ENCODE measurements at places on chromosomes 11 and 22.

GRCh38 chr11:74035264-74035663, 26.4 kb upstream of the UCP3 start:
- DNase-seq: no peak

DNA sequence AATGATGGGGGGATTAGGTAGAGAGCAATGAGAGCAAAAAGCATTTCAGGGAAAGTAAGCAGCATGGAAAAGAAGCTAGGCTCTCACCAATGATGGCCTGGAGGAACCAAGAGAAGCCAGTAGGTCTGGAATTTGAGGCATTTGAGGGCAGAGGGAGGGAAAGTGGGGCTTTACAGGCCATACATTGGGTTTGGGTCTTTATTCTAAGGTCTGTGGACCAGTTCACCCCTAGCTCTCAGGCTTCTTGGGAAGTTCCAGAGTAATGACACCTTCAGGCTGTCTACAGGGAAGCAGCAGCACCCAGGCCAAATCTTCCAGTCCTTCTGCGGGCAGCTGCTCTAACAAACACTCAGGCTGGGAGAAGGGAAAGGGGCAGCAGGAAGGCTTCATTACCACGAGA, 29.4 kb downstream of the ARFGAP2 start:
- DNase-seq: no peak

GRCh38 chr22:30246814-30247376, 336 bp upstream of the LIF start:
- peak; percentile 74 for DNase-seq

- DNase-seq: no peak
Observed at GRCh38 chr11:2173150-2173693, 1.6 kb upstream of the TH start.

DNA sequence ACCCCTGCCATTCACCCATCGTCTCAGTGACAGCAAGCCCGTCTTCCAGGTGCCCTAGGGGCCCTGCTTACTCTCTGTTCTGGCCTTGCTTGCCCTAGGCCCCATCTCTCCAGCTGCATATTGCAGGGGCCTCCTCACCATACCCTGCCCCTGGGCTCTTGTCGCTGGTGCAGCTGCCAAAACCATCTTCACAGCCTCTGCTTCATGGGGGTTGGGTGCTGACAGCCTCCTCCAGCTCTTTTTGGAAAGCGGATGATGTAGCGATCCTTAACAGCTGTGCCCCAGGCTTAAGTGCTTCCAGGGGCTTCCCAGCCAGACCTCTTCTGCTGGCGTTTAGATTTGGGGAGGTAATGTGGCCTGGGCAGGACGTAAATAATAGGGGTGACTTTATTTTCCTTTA, 61.2 kb upstream of the SUSD2 start:
- no peak for DNase-seq

GRCh38 chr11:44017443-44018126, 30.2 kb upstream of the ACCSL start:
- peak; percentile 79 for DNase-seq

GRCh38 chr11:121374286-121374985, 77.7 kb upstream of the SORL1 start:
- no peak for DNase-seq

DNA sequence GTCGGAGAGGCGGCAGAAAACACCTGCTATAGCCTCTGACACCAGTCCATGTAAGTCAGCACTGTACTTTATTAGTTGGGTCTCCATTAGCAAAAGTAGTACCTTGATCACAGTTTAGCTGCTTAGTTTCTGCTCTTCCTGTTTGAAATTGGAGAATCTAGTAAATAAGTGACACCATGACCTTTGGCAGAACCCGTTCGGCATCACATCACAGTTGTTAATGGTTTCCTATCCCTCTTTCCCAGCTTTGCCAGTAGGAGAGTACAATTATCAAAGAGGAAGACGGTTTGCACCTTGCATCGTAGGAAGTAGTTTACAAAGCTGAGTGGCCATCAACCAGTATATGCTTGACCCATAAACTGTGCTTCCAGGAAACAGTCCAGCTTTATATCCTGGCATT, 101.8 kb downstream of the TRIM44 start:
- DNase-seq: no peak

GRCh38 chr11:70948855-70949531, 303.4 kb downstream of the SHANK2 start:
- DNase-seq: no peak

DNA sequence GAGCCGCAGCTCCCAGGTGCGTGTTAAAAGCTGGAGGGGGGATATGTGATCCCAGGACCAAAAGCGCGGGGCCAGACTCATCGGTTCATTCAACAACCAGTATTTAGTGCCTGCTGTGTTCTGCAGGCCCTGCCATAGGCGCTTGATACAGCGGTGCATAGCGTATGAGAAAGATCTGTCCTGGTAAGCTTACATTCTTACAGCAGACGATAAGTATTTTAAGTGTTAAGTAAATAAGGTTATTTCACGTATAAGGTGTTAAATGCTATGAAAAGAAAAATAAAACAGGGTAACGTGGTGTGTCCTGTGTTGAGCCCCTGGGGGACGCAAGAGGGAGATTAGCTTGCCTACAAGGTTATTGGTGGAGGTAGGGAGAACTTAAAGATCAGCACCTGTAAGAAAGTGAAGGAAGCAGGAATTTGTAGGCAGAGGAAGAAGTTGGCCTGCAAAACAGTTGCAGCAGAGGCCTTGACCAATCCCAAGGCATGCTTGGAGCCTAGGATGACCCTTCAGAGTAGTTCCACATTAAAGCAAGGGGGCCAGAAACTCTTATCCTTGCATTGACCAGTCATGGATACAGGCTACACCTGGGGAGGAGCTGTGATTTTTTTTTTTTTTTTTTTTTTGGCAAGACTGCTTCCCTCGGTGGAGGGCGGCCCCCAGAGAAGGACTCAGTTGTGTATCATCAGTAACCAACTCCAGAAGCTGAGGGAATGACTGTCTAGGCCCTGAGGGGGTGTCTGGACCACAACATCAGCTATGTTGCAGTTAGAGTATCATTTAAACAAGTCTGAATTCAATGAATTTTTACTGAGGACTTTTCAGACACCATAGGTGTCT, 487 bp upstream of the LIPT2 start:
- peak; percentile 66 for DNase-seq

DNA sequence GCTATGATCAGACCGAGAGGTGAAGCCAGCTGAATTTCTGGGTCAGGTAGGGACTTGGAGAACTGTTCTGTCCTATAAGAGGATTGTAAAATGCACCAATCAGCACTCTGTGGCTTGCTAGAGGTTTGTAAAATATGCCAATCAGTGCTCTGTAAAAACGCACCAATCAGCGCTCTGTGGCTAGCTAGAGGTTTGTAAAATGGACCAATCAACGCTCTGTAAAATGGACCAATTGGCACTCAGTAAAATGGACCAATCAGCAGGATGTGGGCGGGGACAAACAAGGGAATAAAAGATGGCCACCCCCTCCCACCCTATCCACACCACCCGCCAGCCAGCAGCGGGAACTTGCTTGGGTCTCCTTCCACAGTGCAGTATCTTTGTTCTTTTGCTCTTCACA, 6.4 kb upstream of the SEC14L4 start:
- DNase-seq: no peak

DNA sequence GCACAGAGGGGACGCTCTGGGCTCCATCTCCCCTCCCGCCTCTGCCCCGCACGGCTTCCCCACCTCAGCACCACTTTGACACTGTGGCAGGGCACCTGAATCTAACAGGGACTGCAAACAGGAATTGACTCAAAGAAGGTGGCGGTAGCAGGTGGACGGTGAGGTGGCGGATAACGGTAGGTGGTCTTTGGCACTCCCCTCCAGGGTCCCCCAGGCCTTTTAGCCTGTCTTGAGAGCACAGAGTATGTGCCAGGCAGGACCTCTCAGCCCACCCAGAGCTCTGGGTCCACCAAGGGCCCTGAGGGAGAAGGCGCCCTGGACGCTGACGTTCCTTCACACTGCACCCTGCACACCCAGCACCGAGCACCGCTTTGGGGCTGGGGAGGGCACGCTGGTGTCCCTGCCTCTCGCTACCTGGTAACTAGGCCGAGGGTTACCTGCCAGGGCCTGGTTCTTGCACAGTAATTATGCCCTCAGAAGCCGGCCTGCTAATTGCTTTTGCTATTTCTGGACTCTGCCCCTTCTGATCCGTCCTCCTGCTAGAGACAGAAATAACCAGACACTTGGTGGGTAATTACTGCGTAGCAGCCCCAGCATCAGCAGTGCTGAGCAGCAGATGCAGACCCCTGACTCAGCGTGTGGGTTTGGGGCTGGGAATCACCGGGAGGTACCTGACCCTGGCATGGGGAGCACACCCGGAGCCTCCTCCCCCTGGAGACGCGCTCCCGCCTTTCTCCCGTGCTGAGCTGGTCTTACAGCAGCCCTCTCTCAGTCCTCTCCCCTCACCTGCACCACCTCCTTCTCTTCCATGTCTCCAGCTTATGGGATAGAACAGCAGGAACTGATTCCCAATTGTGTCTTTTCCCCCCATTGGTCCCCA, 103.3 kb upstream of the B3GAT1 start:
- DNase-seq: no peak

- no peak for DNase-seq
Observed at GRCh38 chr11:121487191-121487590, 34.4 kb upstream of the SORL1-AS1 start.

DNA sequence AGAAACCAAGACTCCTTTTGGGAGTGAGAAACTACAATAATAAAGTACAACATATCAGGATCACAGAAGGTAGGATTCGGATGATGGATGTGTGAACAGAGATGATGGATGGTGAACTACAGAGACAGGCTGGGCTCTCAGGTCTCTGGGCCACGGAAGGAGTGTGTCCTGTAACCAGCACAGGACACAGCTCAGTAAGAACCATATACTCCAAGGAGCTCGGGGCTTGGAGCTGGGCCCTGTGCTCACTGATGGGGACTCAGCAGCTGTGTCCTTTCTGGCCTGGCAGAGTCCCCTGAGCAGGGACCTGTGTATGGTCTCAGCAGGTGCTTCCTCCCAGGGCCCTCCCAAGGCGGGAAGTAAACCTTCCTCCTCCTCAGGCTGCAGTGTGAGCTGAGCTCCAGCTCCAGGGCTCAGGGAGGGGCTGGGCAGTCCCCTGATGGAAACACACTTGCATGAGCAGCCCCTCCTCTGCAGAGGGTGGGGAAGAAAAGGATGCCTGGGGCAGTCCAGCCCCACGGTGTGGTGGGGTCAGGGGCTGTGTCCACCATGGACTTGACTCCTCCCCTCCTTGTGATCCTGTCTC, 39.8 kb upstream of the TOP3B start:
- no peak for DNase-seq

DNA sequence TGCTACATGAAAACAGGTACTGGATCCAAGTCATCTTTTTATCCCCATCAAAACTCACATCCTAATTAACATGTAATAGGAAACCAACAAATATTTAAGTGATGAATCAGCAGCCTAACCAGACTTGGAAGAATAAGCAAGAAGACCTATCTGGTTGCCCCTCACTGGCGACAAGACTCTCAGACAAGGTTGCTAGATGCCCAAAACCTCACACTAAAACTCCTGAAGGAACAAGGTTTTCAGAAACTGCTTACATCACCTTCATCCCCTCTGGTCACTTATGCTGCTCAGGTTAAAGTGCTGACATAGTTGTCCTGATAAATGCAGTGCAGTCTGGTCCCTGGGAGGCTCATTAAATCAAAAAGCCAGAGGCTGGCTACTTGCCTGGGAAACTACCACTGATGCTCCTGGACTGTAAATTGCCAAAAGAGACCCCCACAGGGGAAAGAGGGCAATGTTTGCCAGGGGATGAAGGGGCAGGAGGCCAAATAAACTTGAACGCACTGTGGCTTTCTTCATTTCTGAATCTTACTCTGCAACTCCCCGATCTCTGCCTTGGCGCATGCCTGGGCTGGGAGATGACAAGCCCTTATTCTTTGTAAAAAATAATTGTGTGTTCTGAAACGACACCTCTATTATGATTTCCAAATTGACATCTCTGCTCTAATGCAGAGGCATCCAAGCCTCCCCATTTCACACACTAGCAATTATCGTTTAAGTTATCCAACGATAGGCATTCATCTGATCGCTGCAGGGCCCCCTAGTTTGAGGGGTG, 72.7 kb downstream of the AMBRA1 start:
- DNase-seq: peak; percentile 70

DNA sequence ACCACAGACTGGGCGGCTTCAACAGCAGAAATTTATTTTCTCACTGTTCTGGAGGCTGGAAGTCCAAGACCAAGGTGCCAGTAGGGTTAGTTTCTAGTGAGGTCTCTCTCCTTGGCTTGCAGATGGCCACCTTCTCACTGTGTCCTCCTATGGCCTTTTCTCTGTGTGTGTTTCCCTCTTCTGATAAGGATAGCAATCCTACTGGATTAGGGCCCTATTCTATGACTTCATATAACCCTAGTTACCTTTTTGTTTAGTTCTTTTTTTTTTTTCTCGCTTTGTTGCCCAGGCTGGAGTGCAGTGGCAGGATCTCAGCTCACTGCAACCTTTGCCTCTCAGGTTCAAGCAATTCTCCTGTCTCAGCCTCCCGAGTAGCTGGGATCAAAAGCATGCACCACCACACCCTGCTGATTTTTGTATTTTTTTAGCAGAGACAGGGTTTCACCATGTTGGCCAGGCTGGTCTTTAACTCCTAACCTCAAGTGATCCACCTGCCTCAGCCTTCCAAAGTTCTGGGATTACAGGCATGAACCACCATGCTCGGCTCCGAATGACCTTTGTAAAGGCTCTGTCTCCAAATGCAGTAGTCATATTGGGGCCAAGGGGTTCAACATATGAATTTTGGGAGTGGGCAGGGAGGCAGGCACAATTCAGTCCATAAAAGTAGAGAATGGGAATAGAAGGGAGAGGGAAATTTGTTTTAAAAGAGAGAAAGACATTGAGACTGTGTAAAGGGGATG, 25.5 kb upstream of the NNMT start:
- DNase-seq: no peak

DNA sequence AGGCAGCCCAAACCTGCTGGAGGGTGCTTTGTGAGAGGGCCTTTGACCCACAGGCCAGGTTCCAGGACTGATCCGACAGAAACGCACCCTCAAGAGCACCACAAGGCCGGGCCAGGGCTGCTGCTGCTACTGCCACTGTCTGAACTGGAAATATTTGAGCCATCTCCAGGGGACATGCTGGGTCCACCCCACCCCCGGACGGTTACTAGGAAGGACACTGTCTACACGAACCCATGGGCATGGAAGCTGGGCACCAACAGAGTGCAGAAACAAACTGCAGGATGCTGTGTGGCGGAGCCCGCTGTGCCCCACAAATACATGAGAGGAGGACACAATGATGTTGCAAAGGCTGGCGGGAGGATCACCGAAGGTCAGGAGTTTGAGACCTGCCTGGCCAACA, 283.7 kb downstream of the CTTN start:
- no peak for DNase-seq

DNA sequence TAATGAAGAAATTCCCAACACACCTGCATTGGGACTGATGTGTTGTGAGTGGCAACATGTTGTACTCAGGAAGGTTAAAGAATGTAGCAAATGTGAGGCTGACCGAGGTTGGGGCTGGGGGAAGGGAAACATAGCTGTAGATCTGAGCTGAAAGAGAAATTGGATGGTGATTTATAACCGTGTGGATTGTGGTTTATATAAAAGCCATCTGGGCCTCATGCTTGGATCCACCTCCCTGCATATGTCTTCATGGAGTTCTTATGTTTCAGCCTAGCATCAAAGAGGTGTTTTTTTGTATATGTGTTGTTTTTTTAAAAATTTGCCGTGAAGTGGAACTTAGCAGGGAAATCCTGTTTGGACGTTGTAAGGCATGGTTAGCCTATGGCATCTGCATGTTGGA, 141.3 kb downstream of the NAV2 start:
- peak; percentile 46 for DNase-seq

GRCh38 chr11:114340311-114341131, 44.3 kb downstream of the NNMT start:
- peak; percentile 80 for DNase-seq
